ENCODE measurements at places on chromosomes 1 and 21.
A peak's percentile ranks its signal among the peaks of the same experiment; 100 is the strongest.

- DNase-seq: no peak
Measured at GRCh38 chr1:17639703-17640340, 100.3 kb downstream of the ARHGEF10L start.

DNA sequence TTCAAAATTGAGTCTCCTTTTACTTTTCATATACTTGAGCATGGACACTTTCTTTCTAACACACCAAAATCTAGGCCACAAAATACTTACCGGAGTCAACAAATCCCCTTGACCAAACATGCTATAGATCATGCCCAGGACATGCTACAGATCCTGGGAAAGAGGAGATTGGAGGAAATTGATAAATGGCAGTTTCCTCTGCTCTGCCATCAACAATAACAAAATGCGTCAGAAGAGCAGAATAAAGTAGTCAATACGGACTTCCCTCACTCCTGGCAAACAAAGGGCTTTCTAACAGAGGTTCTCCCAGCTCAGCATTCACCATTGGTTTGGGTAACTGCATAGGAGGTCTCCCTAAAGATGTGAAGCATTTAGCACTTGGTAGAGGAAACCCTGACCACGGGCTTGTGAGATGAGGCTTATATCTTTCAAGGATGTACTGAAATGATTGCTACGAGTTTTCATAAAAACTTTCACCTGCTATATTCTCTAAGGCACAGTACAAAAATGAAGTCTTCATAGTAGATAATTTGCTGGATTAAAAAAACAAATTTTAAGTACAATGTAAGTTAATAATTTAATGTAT is 283.8 kb upstream of the RUNX1 start:
- no peak for DNase-seq

GRCh38 chr1:39063191-39063590 is 37.0 kb downstream of the NDUFS5 start:
- no peak for DNase-seq

GRCh38 chr1:163071405-163072255 is 2.5 kb downstream of the RGS4 start:
- peak; percentile 63 for DNase-seq

DNA sequence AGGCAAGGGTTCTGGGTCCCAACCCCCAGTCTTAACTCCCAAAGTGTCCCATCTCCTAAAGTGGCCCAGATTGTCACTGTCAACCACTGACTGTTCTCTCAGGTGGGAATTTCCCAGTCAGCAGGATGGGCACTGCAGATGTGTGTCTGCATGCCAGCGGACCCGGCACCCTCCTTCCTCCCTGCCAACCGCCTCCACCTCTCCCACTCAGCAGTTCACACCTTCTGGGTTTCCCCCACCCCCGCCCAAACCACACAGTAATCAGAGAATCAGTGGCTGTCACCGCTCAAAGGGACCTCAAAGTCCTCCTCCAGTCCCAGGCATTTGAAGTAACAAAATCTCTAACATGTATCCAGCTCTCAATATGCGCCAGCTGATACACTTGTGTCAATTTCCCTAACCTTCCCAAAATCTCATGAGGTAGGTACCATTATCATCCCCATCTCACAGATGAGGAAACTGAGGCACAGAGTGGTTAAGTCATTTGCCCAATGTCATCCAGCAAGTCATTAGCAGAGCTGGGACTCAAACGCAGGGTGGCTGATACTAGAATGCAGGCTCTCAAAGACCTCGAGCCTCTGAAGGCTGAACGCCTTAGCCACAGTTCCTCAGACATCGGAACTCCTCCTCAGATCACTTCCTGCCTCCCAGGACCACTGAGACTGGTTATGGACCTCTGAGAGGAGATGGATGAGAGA is 4.8 kb downstream of the RUNX3 start:
- DNase-seq: no peak

GRCh38 chr1:246534114-246534513 is 27.0 kb upstream of the SMYD3 start:
- DNase-seq: no peak

DNA sequence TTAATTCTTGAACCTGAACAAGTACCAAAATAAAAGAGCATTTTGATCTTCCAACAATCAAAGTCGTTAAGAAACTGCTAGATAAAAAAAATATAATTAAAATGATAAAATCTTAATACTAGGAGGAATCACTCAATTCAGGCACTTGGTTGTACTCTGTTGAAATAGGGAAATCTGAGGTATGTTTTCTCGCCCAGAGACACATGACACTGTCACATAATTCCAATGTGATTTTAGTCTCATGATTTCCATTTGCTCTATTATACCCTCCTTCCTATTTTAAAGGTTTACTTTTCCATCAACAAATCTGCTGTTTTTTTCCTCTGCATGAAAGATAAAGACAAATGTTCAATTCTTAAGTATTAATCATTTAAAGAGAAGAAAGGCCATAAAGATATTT is 97.6 kb downstream of the ZZZ3 start:
- DNase-seq: no peak

DNA sequence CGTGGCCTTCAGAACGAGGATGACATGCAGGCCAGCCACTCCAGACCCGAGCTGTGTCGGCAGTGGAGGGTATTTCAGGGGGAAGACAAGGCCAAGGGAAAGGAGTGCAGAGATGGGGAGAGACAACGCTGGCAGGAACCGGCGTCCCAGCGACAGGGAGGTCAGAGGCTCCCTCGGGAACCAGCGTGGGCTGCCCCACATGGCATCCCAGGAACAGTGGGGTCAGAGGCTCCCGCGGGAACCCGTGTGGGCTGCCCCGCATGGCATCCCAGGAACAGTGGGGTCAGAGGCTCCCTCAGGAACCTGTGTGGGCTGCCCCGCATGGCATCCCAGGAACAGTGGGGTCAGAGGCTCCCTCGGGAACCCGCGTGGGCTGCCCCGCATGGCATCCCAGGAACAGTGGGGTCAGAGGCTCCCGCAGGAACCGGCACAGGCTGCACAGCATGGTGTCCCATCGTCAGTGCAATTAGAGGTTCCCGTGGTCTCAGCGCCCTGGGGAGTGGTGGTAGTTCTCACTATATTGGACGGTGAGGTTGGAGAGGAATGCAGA is 43.0 kb downstream of the SLC19A1 start:
- no peak for DNase-seq

GRCh38 chr21:26836528-26836927 is 8.7 kb downstream of the ADAMTS1 start:
- DNase-seq: no peak

GRCh38 chr21:34890724-34891612 is 158.1 kb downstream of the RUNX1 start:
- DNase-seq: no peak

- no peak for DNase-seq
Measured at GRCh38 chr1:212797681-212798080, 6.0 kb downstream of the TATDN3 start.

DNA sequence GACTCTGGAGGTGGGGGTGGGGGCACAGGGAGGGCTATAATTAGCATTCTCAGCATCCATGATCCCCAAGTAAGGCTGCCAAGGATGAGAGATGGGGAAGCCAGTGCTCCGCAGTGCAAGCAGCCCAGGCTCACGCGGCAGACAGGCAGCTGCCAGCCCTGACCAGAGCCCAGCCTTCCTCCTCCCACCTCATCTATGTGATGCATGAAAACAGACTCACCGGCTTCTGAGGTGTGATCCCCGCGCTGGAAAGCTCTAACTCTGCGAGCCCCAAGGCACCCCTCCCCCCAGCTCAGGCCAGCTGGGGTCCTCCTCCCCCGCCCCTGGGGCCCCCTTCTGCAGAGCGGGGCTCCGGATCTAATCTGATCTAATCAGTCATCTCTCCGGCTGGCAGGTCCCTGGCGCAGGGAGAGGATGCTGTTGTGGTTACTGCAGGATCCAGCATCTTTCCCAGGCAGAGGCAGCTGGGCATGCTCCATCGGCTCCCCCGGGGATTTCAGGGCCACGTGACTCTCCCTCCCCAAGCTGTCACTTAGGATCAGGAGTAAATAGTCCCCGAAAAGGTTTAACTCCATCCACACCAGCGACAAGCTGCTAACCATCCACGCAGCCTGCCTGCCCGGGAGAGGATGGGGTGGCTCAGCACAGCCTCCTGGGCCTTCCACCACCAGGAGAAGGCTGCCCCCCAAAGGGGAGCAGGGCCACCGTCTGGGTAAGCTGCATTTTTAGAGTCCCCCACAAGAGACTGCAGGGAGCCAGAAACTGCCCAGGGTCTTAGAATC is at the start of gene PLEKHA6:
Gene PLEKHA6, minus strand, starts transcription at position 456 of the 782 bp plus-strand sequence. CDS start 86,202 bp downstream, outside the sequence.
- no peak for DNase-seq

DNA sequence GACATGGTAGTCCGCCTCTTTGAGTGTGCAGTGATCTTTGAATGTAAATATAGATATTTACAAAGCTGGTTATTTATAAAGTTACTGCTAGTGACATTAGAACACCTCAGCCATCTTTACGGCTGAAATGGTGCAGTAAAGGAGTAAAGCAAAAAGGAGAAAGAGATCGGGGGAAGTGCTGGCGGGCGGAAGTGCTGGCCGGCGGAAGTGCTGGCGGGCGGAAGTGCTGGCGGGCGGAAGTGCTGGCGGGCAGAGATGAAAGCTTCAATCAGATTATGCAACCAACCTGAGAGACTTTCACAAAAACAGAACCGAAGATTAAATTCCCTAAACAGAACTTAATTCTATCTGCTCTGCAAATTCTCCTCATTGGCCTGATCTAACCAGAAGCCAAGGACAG is 1.4 kb upstream of the OR14A16 start:
- DNase-seq: no peak

DNA sequence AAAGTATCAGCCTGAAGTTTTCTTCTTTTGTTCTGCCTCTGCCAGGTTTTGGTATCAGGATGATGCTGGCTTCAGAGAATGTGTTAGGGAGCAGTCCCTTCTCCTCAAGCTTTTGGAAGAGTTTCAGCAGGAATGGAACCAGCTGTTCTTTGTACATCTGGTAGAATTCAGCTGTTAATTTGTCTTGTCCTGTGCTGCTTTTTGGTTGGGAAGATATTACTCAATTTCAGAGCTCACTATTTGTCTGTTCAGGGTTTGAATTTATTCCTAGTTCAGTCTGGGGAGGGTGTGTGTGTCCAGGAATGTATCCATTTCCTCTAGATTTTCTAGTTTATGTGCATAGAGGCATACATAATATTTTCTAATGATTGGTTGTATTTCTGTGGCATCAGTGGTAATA is 12.8 kb downstream of the ZNF678 start:
- no peak for DNase-seq

DNA sequence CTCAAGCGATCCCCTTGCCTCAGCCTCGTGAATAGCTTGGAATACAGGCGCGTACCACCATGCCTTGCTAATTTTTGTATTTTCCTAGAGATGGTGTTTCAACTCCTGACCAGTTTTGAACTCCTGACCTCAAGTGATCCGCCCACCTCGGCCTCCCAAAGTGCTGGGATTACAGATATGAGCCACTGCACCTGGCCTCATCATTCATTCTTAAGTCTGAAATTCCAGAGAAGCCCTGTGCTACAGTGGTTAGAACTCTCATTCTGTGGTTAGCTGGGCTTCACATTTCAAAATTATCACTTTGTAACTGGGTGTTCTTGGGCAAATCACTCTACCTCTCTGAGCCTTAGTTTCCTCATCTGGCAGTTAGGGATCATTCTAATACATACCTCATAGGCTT is 86.1 kb upstream of the POU3F1 start:
- DNase-seq: no peak

- no peak for DNase-seq
Measured at GRCh38 chr1:226735576-226735975, 3.5 kb downstream of the ITPKB start.

DNA sequence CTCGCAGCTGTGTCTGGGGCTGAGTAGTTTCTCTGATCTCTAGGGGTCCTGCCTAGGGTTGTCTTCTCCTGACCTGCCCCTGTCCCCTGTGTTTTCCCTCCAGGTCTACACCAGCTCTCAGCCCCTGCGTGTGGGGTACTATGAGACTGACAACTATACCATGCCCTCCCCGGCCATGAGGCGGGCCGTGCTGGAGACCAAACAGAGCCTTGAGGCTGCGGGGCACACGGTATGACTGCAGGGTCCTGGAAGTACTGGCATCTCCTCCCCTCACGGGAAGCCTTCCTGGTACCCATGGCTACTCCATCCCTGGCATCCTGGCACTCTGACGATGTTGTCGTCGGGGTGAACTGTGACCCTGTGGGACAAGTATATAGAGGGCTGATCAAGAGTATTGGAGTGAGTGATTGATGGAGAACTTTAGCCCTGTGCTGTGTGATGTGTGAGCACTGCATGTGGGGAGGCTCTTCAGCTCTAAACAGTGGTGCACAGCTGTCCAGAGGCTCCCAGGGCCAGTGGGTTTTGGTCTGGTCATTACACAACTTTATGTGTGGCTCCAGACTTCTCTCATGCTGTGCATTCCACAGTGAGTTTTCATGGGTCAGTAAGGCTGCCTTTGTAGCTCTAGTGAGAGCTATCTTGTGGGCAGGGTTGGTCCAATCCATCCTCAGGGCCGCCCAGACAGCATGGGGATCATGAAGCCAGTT is 14.4 kb downstream of the FAAH start:
- DNase-seq: no peak

Data from kidney epithelial cell (primary cell).